ENCODE measurements at places on chromosomes 1 and 21. TPM values are rescaled to one million over a fixed set of nuclear protein-coding genes. Genes with fewer than 3 reads are reported as not detected.

- DNase-seq = no peak
These were observed 83.1 kb upstream of the SGIP1 start for GRCh38 chr1:66450847-66451246.

DNA sequence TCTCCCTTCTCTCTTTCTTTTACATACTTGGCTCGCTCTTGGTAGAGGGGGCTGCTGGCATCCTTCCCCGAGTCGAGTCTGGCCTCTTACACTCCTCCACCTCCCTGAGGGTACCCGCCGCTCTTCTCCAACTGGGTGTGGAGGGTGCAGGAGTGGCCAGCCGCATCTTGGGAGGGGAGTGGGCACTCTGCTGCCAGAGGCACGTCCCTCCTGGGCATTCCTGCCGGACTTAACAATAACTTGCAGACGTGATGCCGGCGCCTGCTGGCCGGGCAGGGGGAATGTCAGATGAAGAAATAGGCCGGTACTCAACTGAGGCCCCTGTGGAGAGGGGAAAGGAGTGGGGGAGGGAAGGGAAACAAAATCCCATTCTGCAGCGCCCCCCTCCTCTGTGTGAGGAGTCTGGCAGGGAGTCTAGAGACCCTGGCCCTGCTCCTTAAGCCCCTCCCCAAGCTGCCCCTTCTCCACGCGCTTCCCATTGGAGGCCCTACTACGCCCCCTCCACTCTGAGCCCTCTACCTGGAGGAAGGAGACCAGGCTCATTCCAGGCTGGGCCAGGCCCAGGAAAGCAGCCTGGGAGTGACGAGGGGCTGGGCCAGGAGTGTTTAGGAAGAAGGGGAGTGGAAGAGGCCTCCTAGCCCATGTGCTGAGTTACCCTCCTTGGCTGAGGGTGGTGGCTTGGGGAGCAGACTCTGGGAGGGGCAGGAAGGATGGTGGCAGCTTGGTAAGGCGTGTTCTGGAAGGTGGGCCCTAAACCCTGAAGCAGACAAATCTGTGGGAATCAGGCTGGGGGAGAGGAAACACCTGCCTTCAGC lies 1.8 kb downstream of the ATP2B4 start:
- DNase-seq = peak; percentile 62

DNA sequence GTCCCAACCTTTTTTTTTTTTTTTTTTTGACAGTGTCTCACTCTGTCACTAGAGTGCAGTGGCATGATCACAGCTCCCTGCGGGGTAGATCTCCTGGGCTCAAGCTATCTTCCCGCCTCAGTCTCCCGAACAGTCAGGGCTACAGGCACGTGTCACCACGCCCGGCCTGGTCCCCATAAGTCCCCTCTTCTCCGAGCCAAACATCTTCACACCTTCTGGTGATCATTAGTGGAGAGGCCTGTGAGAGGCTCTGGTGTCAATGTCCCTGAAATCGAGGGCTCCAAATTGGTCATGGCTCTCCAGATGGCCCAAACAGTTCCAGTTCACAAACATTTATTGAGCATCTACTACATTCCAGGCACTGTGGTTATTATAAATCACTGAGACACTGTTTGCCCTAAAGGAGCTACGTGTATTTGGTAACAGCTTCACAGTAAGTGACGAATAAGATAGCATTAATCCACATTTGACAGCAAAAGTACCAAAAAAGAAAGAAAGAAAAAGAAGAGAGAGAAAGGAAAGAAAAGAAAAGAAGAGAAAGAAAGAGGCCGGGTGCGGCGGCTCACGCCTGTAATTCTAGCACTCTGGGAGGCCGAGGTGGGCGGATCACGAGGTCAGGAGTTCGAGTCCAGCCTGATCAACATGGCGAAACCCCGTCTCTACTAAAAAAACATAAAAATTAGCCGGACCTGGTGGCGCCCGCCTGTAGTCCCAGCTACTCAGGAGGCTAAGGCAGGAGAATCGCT lies 867 bp upstream of the TIMM17A start:
- peak; percentile 28 for DNase-seq

GRCh38 chr1:92486251-92487077 lies at the start of gene GFI1:
Gene GFI1, minus strand, starts transcription at chr1:92486925. Its CDS starts 3,438 bp downstream, at chr1:92483487.
- DNase-seq = peak; percentile 30

DNA sequence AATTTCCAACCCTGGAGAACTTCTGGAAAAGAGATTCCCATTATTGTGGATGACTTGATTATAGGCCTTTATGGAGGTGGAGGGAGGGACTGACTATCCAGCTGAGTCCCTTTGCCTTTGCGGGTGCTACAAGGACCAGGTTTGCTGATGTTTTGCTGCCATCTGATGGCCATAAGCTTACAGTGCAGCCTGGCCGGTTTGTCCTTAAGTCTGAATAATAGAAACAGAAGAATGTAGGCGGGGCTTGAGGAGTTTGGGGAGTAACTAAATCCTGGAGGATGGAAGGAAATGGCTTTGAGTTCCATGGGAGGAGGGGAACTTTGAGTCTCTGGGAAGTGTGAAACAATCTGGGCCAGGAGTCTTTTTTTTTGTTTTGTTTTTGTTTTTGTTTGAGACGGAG lies 55.7 kb upstream of the CD1D start:
- peak; percentile 85 for DNase-seq

DNA sequence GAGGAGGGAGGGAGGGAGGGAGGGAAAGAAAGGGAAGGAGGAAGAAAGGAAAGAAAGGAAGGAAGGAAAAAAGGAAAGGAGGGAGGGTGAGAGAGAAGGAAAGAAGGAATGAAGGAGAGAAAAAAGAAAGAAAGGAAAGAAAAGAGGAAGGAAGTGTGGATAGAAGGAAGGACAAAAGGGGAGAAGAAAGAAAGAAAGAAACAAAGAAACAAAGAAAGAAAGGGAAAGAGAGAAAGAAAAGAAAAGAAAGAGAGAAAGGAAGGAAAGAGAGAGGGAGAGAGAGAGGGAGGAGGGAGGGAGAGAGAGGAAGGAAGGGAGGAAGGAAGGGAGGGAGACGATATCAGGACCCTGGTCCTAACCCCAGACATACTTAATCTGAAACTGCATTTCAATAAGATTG lies 146.2 kb upstream of the ZC3H11B start:
- no peak for DNase-seq

DNA sequence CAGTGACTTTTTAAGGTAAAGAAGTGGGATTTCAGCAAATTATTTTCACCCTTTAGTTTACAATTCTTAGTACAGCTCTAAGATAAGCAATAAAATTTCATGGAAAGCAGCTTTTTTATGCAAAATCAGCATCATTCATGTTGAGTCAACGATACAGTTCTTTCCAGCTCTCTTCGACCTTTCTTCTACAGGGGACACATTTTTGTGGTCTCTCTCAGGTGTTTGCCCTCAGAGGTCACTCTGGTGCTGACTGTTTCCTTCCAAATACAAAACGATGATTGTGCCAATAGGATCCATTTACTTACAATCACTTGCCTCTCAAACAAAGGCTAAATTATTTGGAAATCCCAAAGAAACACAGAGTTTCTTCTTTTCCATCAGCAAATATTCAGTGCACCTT lies 51.0 kb downstream of the PSMG1 start:
- no peak for DNase-seq

DNA sequence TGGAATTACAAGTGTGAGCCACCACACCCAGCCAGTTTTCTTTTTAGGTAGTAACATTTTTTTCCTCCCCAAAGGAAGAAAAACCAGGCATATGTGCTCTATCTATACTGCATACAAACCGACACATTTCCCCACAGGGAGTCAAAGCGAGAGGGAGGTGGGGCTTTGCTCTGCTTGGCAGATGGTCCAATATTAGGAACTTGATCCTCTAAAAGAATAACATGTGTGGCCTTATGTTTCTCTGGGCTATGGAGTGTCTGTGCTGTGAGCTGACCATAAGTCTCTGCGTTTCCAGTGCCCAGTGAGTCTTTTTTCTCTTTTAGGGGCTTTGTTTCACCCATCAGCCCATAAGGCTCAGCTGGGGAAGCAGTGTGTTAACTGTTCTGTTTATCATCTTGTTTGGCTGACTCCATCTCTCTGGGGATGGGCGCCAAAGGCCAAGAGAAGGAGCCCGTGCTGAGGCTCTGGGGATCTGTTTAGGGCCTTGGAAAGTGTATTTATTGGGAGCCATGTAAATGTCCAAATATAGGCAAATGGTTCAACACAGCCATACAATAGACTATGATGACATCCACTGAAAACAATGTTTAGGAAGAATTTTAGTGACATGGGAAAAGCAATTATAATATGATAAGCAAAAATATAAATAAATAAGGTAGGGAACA lies 20.2 kb downstream of the LMOD1 start:
- no peak for DNase-seq

GRCh38 chr1:26109229-26110164 lies 2.1 kb upstream of the PDIK1L start:
- no peak for DNase-seq

GRCh38 chr1:67743072-67743725 lies 58.2 kb downstream of the GADD45A start:
- DNase-seq = no peak

GRCh38 chr21:41611966-41612606 lies 104.1 kb upstream of the TMPRSS2 start:
- DNase-seq = no peak

DNA sequence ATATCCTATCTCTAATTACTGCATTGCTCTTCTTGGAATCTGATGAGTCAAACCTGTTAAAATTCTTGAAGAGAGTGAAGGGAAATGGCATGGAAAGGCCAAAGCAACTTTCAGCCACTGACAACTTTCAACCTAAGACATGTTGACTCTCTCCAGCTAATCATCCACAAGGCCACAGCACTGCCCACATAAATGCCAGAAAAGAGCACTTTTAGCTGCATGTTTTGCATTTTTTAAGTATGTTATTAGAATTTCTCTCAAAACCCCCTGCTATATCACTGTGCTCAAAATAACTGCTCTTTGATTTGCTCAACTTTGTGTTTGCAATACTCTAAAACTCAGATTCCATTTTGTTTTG lies 352.5 kb downstream of the ADGRL2 start:
- DNase-seq = no peak

- no peak for DNase-seq
These were observed 38.4 kb upstream of the CD101 start for GRCh38 chr1:116962987-116963639.

DNA sequence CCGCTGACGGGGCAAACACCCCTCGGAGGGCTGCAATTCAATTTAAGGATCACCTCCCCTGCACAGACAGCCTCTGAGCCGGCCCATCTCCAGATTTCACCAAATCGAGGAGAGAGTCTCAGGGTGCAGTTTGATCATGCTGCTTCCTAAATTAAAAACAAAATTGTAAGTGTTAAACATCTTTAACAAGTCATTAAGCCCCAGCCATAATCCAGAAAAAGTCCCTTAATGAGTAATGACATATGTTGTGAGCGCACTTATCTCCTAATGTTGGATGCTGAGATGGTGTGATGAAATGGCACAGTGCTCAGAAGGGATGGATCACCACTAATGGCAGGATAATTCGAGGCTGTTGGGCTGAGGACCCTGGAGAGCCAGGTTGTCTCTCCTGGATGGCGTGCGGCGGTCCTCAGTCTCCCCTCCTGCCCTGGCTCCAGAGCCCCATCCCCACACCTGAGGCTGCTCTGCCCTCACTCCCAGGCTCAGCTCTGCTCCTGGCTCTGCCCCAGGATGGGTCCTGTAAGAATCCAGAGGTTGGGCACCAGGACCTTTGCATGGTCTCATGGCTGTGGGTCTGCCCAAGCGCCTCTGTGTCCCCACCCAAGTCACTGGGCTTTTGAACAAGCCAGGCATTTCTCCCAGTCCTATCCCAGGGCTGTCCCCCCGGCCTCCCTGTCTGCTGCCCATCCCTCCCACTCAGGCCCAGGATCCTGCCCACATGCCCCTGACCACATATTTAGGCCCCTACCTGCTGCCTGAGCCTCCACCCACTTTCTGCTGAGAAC lies 224.4 kb upstream of the POU3F1 start:
- no peak for DNase-seq

- DNase-seq = peak; percentile 27
These were observed at the start of gene VCAM1 for GRCh38 chr1:100719490-100719889. Gene VCAM1, plus strand, starts transcription at chr1:100719742. Its CDS starts 119 bp downstream, at chr1:100719861.

- no peak for DNase-seq
These were observed 11.7 kb downstream of the LRRC71 start for GRCh38 chr1:156931974-156932710.

- DNase-seq = peak; percentile 90
These were observed 8.1 kb upstream of the PRELP start for GRCh38 chr1:203467550-203467921.

GRCh38 chr1:84936116-84936810 lies 43.3 kb upstream of the LPAR3 start:
- no peak for DNase-seq

DNA sequence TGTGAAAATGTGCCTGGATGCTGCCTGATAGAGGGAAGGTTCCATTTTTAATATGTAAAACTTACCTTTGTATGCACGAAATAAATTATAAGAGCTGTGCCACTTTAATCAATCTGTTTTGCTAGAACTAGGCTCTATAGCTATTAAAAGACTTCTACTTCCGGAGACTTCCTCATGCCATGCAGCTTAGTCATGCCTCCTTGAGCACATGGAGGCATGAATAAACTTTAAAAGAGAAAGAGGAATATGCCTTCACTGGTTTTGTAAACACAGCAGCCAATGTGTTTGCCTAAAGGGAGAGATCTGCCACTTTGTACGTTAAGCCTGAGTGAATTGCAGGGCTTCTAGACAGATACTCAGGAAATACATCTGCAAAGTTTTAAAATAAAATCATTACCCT lies 604.6 kb downstream of the LRRIQ3 start:
- no peak for DNase-seq

- DNase-seq = peak; percentile 30
These were observed 1.5 kb downstream of the RPS6KA1 start for GRCh38 chr1:26530895-26531598.

DNA sequence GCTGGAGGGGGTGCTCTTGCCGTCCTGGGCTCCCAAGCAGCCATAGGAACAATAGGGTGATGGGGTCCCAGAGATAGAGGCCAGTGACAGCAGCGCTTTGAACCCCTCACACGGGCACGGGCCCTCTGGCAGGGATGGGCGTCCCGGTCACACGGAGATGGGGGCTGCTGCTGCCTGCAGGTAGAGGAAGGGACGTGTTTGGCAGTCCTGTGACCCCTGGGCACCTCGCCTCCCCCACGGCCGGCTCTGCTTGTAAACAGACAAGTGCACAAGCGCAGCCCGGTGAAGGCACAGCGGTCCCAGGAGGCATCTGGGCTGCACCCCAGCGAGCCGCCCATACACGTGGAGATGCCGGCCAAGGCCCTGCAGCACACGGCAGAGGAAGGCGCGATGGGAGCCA lies 36.5 kb upstream of the PDE9A start:
- no peak for DNase-seq

DNA sequence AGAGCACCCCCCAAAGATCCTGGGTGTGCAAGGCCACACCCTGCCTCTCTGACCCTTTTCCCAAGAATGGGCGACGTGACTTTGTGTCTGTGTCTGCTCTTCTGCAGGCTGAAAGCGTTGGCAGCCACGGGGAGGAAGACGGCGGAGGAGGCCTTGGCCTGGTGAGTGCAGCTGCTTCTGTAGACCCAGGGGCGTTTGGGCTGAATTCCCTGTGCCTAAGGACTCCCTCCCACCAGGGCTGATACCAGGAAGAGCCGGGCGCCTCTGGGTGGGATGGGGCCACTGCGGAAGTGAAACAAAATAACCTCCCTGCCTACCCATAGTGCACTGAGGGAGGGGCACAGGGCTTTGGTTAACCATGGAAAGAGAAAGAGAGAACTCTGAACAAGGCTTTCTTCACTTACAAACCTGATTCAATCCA lies 2.5 kb downstream of the UBASH3A start:
- no peak for DNase-seq

GRCh38 chr1:218339267-218339831 lies 5.8 kb upstream of the TGFB2 start:
- no peak for DNase-seq

Gene TMEM50B
- 33.1 TPM for total RNA-seq

Gene PGLYRP4
- not detected for total RNA-seq

Gene TRIM63
- 101 TPM for total RNA-seq

Gene FOXO6
- 1.8 TPM for total RNA-seq

Gene IRF6
- total RNA-seq = 20.7 TPM

Gene KCTD3
- 17.2 TPM for total RNA-seq

Gene THRAP3
- total RNA-seq = 77.0 TPM

Gene AGBL4
- total RNA-seq = 3.1 TPM

Gene HLX
- total RNA-seq = 10.7 TPM

Gene CLK2
- 19.7 TPM for total RNA-seq

Measured in left cardiac atrium (tissue), 4 donors.